NCI-H1417 (cell line): ENCODE measurements at places on chromosomes 1 and 21.

- DNase-seq, result no peak
Observed at GRCh38 chr1:94746635-94747525, 73.3 kb upstream of the SLC44A3 start.

DNA sequence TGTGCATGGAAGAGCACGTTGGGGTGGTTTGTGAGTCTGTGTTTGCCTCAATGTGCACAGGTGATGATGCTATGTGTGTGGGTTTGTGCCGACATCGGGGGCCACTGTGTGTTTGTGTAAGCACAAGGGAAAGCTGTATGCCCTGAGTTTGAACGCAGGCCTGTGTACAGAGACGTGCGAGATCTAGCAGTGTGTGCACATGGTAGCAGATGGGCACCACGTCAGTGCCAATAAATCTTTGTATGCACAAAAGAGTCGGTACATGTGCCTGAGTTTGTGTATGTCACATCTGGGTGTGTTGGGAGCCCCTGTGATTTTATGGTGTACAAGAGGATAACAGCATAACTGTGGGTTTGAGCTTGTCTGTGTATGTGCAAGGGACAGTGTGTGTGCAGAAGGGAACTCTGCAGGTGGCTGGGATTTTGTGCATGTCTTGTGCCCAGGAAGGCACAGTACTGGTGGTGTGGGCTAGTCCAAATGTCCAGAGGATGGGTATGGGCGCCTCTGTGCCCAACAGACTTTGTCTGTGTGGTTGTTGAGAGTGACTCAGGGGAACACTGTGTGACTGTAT, 32.0 kb upstream of the WASF2 start:
- DNase-seq, result no peak

DNA sequence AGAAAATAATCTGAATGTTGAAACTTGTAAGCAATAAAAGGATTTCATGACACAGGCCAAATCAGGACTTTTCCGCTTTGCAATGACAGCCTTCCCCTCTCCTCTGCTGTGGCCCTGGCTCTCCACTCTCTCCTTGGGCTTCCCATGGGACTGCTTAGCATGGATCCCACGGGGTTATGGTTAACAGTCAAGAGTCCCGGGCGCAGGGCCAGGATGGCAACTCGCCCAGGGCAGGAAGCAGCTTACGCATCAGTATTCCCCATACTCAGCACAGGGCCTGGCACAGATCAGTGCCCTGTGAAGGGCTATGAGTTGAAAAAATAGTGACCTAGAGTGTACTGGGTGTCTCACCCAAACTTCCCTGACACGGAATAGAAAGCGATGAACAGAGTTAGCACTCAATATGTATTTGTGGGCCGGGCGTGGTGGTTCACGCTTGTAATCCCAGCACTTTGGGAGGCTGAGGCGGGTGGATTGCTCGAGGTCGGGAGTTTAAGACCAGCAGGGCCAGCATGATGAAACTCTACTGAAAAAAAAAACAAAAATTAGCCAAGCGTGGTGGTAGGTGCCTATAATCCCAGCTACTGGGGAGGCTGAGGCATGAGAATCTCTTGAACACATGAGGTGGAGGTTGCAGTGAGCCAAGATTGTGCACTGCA, 29.1 kb upstream of the GRHL3 start:
- peak; percentile 33 for DNase-seq

- no peak for DNase-seq
Observed at GRCh38 chr1:220149742-220150141, 55.8 kb downstream of the IARS2 start.

- DNase-seq, result peak; percentile 58
Observed at GRCh38 chr1:27388337-27389005, 4.0 kb upstream of the GPR3 start.

DNA sequence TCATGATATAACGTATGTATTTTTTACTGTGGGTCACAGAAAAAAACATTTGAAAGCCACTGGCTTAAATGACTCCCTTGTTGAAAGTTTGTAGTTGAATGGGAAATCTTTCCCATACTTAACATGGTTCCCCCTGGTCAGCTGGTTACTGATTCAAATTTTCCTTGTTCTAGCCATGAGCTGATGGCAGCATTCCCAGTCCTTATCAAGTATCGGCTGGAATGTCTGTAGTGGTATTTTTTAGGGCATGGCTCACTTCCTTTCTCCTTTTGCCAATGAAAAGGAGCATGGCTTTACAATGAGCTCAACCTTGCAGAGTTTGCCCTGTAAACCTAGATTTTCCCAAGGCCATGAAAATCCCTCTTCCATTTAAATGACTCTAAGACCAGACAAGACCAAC, 55.7 kb downstream of the GIPC2 start:
- DNase-seq, result no peak

DNA sequence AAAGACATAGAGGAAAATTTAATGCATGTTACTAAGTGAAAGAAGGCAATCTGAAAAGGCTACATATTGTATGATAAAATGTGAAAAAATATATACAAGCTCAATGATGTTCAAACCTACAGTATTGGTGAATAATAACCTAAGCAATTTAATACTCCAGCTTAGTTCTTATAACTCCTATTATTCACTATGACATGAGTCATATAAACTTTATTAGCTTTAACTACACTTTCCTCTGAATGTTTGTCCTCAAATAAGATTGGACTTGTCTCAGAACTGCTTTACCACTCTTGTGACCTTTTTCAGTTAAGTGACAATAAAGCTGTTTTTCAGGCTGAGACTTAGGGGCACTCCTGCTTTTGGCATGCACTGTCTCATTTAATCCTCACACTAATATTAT, 50.9 kb downstream of the CNST start:
- no peak for DNase-seq

DNA sequence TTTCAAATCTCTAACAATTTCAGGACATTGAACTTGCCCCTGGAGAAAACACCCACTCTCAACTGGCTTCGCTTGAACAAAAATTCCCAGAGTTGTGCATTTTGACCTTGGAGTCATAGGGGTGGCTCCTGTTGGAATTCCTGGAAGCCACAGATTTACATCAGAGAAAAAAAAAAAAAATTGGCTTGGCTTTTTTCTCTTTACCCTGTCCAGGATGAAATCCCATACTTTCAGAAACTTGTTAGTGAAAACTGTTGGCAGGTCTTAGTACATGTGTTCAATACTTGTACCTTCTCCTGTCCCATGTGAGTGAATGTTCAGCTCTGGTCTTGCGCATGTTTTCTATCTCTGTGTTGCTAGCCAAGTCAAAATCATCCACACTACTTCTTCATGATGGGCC, 228.8 kb downstream of the TGFB2 start:
- DNase-seq, result no peak

DNA sequence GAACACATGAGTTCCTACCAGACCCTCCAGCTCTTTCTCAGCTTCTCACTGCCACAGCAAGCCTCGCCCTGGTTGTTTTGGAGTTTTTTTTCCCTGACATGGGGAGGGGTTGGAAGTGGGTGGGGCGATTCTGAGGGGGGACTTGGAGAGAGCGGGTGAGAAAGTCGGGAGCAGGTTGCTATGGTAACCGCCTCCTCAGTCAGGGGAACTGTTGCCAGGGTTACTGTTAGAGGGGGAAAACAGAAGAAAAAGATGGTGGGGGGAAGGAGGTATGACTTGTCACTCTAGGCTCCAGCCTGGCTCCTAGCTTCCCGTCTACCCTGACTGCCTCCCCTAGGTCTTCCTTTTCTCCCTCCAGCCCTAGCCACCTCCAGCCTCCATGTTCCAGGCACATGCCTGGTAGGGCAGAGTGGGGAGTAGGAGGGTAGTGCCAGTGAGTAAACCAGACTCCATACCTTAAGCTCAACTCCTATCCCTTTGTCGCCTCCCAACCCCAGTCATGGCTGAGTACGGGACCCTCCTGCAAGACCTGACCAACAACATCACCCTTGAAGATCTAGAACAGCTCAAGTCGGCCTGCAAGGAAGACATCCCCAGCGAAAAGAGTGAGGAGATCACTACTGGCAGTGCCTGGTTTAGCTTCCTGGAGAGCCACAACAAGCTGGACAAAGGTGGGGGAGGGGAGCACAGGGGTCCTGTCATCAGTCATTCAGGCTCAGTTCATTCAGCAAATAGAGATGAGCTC, 6.0 kb downstream of the PEA15 start:
- DNase-seq, result no peak

- DNase-seq, result no peak
Observed at GRCh38 chr1:240800291-240800690, 188.3 kb upstream of the GREM2 start.

DNA sequence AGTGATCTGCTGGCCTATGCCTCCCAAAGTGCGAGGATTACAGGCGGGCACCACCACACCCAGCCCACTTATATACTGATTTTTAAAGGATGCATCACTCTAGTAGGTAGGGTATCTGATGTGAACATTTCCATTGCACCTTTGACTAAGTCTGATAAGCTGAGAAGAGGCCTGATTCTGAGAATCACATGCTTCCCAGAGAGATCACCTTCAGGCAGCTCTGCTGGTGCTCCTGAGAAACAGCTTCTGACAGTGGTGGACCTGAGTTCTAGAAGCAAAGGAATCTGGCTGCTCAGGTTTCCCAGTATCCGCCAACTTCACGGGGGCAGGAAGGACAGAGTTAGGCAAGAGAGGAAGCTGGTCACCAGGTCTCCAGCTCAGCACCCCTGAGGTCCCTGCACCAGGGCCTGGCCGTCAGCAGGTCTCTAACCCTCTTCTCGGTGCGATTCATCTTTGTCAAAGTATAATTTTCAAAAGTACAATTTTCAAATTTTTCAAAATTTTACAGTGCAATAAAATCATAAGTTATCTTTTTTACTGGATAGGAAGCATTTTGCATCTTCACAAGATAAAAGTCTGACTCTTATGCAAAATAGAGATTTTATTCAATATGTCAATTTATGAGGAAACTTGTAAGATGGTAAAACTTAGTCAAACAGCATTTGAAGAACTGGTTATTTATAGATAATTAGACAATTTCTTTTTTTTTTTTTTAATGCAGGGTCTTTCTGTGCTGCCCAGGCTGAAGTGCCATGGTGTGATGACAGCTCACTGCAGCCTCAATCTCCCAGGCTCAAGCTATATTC, 25.8 kb upstream of the MPZL1 start:
- DNase-seq, result no peak

- no peak for DNase-seq
Observed at GRCh38 chr1:52559875-52560274, 7.0 kb upstream of the TUT4 start.

DNA sequence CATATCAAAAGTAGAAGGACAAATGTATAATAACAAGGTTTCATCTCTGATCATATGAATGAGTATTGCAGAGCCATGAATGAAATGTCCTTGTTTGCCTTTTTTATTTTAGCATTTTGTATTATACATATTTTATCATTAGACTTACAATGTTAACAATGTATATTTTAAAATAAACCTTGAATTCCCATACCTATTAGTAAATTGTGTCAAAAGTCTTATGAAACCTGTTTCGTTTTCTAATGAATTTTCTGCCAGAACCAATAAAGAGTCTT, 646 bp downstream of the DNAJB4 start:
- DNase-seq, result no peak

DNA sequence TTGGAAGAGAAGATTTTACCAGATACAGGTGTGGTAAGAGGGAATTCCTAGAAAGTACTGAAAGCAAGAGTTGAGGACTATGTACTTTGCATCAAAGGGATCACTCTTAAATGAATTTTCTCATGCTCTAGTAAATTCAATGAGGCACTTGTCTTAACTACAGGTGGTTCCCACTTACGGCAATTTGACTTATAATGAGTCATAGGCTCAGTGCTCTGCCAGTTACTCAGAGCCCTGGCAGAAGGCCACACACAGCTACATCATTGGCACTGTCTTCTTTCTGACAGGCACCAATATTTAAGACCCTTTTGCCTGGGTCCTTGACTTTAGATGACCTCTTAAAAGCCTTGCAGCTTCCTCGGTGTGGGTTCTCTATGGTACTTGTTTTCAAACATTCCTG, 15.9 kb upstream of the ADAMTS5 start:
- no peak for DNase-seq

DNA sequence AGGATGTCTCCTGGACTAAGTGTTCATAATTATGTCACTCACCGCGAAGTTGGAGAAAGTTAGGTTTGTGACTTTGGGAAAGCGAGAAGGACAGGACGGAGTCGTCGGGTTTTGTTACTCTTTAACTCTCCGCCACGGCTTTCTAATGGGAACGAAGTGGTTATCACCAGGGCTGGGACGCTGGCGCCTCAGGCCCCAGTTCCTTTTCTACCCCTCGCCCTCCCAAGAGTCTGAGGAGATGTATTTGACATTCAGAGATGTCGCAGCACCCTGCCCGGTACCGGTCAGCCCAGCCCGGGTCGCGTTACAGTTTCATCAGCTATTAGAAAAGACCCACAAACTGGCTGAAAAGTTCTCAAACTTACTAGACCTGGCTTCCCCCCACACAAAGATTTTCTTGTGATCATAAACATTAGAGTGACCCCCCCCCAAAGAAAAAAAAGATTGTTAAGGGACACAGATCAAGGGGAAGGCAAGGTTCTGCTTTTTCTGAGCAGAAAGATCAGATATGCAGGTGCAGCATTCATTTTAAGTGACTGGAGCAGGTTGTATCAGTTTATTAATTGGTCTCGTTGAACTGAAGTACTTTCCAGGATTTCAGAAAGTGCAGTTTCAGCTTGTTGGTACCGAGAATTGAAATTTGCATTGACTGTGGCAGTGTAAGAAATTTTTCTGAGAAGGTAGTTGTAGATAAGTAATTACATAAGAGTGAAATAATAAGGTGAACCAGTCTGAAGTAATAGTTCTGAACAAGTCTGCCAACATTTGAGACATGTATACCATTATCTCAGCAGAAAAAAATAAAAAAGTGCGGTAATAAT, 859 bp upstream of the ZBTB18 start:
- DNase-seq, result no peak

- DNase-seq, result no peak
Observed at GRCh38 chr1:212256369-212256768, 28.8 kb upstream of the PPP2R5A start.

DNA sequence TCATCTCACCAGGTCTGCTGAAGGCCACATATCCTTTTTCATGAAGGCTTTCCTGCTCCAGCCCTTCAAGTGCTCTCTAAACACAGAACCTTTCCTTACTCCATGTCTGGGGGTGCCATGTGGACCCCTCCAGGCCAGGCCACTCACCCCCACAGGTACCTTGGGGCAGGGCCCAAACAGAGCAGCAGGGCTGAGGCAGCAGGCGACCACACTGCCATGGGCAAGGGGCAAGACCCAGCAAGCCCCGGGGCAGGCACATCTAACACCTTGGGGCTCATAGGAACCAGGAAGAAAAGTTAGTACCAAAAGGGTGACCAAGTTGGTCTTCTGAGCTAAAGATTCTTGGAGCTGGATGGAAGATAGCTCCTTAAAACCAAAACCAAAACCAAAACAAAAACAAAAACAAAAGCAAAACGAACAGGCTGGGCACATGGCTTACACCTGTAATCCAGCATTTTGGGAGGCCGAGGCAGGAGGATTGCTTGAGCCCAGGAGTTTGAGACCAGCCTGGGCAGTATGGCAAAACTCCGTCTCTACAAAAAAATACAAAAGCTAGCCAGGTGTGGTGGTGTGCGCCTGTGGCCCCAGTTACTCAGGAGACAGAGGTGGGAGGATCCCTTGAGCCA, 63.7 kb downstream of the MRPL37 start:
- no peak for DNase-seq

- DNase-seq, result no peak
Observed at GRCh38 chr1:31523769-31524168, 52.5 kb upstream of the TINAGL1 start.

GRCh38 chr1:25948641-25949040, 42.4 kb upstream of the STMN1 start:
- no peak for DNase-seq
